GM12891 (cell line): ENCODE measurements at places on chromosomes 5 and 9.

DNA sequence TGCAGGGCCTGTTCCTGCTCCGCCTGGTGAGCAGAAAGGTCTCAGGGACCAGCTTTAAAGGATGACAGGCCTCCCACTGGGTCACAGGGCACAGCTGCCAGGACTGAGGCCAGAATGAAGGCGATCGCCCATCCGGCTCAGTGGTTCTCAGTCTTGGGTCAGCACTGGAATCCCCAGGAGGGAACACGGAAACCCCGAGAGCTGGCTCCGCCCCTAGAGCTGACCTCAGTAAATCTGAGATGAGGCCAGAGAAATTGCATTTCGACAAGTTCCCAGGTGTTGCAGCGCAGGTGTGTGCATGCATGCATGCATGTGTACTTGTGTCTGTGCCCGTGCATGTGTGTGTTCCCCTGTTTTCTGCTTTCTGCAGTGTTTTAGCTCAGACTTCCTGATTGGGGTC is 47.2 kb upstream of the KCNMB1 start:
- no peak for DNase-seq

- no peak for DNase-seq
These were observed 65.1 kb upstream of the CCDC152 start for GRCh38 chr5:42691413-42691937.

GRCh38 chr5:103010168-103010567 is 109.8 kb downstream of the GIN1 start:
- no peak for DNase-seq

GRCh38 chr5:90359073-90359920 is 50.3 kb downstream of the CETN3 start:
- DNase-seq = no peak

GRCh38 chr5:173055722-173055982 is 500 bp upstream of the CREBRF start:
- DNase-seq = no peak

DNA sequence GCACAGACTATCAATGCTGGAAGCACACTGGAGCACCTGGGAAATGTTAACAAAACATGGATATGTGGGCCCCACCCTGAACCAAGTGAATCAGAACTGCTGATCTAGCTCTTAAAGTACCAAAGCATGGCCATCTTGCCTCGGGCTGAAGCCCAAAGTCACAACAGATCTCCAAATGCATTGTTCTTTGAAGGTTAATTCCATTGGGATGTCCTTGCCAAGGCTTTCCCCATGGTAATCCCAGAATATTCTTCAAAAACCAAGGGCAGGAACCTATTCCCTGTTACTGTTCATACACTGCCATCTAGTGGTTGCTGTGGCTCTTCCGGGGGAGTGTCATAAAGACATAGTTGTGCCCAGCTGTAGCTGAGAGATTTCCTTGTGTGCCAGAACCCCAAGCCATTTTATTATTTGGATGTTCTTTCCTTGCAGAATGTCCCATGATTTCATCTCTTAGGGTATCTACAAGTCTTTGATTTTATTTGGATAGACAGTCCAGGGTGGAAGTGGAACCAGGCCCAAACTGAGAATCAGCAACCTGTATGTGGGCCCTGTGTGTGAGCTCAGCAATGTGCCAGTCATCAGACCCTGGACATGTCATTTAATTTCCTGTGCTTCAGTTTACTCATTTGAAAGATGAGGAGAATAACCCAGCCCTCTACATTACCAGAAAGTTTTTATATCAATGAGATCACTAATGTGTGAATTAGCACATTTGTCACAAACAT is 290.0 kb downstream of the ACTL7B start:
- DNase-seq = peak; percentile 19

DNA sequence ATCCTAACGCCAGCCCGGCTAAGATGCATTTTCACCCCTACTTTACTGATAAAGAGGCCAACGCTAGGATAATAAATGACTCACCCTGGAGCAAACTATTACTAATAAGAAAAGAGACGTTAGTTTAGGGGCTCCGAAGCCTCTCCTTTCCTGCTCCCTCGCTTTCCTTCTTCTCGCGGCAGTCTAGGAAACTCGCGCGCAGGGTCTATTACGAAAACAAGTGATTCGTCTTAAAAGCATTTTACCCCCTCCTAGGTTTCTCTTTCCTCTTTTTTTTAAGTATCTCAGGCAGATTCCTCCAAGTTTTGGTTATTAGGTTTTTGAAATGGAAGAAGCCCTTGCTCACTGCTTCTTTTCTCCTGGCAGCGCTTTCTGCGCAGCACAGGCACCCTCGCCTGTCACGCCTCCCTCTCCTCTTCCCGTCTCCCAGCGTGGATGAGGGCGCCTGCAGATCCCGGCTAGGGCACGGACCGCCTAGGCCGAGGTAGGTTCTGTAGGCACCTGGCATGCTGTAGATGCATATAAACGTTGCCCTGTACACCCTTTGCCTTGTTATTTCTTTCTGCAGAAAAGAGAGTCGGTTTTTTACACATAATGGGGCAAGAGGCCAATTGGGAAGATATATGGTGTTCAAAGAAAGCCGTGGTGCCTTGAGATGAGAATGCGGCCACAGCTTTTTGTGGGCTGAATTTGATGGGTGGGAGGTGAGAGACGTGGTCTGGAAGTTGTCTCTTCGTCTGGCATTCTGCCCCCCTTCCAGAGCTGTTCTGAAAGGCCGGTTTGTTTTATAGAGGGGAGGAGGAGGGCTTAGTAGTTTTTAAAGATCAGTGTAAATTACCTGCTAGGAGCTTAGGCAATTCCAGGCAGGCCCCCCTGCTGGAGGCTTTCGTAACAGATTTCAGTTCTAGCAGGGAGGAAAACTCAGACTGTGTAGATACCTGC is 983 bp downstream of the GCNT1 start:
- DNase-seq = no peak

DNA sequence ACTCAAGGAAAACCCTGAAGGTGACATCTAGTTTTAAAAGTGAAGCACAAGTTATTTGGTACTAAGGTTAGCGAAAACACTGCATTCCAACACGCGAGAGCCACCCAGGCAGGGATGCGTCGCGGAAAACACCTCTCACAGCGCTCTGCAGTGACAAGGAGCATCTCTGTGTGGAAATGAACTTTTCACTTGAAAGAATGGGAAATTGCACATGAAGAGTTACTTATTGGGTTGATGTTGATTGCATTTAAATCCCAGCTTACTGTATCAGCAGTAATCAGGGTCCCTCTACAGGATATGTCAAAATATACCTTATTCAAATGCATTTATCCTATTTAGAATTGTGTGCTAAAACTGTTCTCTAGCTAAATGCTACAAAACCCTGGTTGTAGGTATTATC is 144.4 kb downstream of the BNC2 start:
- DNase-seq = no peak

GRCh38 chr5:150158170-150158949 is 2.7 kb upstream of the PDGFRB start:
- no peak for DNase-seq

DNA sequence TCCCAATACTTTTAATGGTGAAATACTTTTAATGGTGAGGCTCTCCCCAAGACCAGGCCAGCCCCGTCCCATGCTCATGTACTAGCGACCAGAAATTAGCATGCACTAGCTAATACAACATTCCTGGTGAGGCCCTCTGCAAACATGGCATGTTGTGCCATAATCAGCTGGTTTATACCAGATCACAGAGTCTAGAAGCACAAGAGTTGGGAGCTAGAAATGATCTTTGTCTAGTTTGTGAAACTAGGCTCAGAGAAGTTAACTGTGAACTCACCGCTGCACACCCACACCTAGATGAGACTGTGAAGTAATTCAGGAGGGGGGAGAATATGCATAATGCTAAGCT is 37.4 kb downstream of the MTMR12 start:
- DNase-seq = no peak

DNA sequence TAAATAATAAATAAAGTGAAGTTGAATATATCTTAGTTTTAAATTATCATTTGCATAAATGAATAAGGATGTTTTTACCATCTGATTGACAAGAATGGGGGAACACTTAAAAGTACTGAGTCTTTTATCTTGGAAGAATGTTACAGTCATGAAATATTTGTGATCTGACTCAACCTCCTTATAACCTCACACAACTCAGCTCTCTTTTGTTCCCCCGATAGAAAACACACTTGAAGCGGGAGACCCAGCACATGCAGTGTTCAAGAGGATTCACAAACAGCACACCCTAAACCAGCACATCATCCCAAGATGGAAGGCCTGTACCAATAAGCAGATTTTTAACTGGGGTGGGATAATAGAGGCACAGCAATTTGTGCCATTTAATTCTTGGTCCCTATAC is 15.5 kb downstream of the BAAT start:
- DNase-seq = no peak

DNA sequence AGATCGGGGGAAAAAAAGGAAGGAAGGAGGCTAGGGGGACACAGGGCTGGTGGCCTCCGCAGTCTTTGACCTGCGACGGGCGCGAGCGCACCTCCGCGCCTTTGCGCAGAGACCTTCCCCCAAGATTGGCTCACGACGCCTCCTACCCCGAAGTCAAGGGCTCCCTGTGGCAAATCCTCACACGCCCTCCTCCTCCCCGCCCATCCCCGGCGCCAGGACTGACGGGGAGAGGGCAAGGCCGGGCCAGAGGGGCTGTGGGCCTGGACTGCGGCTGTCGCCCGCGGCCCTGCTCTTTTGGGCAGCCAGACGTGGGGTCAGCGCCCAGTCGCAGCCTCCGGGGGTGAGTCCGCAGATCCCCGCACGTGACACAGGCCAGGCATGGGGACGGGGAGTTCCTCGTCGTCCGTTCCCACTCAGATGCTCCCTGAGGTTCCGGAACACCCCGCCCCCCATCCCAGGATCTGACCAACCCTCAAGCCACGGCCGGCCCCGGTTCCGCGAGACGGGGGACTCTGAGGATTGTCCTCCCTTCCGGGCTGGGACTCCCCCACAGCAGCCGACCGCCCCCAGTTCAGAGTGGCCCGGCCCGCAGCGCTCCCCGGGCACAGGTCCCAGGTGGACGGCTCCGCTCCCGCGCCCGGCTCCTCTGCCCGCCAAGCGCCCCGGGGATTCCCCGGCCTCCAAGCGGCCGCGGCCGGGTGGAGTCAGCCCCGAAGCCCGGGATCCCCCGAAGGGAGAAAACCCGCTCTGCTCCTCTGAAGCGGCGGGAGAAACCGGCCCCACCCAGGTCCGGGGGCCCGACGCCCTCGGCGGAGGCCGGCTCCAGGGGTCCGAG is 543 bp upstream of the ANKRD33B start:
- DNase-seq = peak; percentile 42
